ELF-1 (cell line): ENCODE measurements at places on chromosomes 5 and 9.

- DNase-seq: no peak
Measured at GRCh38 chr5:139675213-139675612, 27.1 kb downstream of the CXXC5 start.

DNA sequence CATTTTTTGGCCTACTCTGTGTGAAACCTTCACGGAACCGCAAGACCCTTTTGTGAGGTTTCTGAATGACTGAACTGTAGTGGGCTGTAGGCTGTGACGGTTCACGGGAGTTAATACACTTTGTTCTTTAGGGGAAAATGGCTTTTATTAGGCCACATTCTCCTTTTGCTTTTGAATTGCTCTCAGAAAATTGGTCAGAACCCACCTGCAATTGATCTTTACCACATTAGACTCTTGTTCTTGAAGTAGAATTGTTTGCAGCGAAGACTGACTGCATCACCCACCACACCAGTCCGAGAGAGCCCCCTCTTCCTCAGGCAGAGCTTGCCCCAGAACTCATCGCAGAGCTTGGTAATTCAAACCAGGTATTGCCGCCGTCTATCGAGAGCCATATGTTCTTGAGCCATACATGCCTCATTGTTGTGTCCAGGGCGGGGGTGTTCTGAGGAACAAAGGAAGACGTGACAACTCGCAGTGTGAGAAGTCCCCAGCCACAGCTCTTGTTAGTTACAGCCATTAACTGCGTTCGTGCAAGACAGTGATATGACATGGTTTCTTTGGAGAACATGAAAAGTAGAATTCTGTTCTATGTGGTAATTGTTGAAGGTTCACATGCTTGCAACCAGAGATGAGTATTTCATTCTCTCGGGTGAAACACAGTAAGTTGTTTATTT lies 166.4 kb upstream of the OTULINL start:
- no peak for DNase-seq

DNA sequence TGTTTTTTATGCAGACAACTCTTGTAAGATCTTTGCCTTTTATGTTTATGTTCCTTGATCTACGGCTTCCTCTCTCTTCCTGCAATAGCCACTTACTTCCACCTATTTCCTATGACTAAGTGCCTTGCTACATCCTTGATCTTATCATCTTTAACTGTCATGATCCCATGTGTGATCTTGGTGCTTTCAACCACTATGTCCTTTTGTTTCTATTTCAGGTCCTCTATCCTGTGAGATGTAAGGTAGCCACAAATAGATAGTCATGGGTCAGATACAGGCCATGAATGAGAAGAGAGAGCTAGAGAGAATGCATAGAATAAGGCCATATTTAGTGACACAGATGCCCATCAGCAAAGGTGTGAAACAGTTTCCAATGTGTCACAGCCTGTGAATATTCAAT lies 243.6 kb upstream of the HAPLN1 start:
- no peak for DNase-seq

DNA sequence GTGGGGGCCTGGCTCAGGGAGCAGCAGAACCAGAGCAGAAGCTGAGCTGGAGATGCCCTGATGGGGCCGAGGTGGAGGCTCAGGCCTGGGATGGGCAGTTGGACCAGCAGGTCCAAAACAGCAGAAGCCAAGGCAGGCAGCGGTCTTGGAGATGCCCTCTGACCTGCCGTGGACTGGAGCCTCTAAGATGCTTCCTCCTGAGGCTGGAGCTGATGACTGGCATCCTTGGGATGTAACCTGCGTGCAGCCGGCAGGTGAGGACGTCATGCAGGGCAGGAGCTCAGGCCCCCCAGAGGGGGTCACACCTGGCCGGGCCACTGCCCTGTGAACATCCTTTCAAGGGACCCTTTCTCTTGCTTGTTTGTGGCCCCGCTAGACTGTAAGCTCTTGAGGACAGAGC lies 162.0 kb downstream of the RGS3 start:
- no peak for DNase-seq

DNA sequence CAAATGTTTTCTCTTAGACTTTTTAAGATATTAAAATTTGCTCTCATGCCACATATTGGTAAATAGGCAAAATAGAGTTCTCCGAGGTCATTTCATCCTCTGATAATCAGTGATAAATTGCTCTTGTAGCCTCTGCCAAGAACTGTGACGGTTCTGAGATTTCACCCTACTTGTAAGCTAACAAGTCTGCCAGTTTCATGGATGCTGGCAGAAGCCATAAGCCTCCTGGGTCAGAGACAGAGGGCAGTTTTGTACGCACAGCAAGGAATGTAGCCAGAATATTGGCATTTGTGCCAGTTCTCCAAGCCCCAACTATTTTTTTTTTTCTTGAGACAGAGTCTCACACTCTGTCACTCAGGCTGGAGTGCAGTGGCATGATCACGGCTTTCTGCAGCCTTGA lies 945.0 kb upstream of the WWC1 start:
- no peak for DNase-seq

- DNase-seq: peak; percentile 36
Measured at GRCh38 chr9:133605856-133606707, 3.1 kb downstream of the FAM163B start.

- no peak for DNase-seq
Measured at GRCh38 chr9:19875291-19875920, 86.6 kb upstream of the SLC24A2 start.

DNA sequence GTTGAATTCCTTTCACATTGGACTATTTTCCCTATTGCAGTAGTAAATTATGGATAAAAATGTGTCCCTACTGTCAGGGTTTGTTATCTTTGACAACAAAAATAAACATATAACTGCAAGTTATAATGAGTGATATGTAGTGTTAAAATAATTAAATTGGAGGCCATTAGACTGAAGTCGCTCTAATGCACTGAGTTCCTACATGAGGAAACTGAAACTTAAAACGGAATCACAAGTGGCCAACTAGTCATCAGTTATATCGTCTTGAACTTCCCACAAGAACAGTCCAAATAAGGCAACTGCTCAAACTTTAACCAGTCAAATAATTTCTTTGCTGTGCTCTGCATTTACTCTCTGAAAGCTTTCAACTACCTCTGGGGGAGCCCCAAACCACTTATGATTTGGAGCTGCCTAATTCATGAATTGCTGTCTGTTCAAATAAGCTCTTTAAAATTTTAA lies 2.1 kb upstream of the IFT74 start:
- no peak for DNase-seq

DNA sequence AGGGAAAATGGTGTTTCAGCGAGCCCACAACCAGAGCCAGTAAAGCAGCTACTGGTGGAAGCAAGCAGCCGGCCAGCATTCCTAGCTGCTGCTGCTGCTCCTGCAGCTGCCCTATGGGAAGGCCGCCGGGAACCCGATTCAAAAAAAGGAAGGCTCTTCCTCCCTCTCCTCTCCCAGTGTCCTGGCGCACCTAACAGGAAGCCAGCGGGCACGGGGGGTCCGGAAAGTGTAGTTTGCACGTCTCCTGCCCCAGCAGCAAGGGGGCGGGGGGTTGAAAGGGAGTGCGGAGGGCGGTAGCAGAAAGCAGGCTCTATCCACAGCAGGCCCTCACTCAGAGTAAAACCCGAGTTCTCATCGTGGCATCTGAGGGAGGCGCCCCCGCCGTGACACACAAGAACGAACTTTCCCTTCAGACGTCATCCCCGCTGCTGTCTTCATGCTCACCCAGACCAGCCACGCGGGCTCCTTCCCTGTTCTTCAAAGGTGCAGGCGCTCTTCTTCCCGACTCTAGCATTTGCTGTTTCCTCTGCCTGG lies 16.5 kb downstream of the GRXCR2 start:
- peak; percentile 86 for DNase-seq

- DNase-seq: peak; percentile 11
Measured at GRCh38 chr9:115730396-115730795, 423.2 kb upstream of the PAPPA start.

DNA sequence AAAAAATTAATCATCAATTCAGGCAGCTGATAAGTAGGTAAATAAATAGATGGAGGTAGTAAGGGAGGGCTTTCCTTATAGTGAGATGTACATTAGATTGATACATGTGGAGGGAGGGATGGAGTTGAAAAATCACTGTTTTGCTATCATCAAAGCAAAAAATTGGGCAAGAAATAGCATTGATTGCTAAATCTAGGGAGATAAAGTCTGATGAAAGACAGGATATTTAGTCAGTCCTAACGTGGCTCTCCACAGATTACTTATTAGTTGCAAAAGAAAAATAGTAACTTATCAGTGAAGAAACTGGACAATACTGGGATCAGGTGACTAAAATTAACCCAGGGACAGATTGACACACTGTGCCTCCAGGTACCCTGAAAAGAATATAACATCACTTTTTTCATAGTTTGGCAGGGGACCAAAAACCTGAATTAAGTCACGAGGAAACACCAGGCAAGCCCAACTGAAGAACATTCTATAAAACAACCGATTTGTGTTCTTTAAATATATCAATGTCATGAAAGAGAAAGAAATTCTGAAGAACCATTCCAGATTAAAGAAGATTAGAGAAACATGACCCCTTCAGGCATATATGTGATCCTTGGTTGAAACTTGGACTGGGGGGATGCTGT lies 27.1 kb upstream of the GOLPH3 start:
- DNase-seq: no peak

DNA sequence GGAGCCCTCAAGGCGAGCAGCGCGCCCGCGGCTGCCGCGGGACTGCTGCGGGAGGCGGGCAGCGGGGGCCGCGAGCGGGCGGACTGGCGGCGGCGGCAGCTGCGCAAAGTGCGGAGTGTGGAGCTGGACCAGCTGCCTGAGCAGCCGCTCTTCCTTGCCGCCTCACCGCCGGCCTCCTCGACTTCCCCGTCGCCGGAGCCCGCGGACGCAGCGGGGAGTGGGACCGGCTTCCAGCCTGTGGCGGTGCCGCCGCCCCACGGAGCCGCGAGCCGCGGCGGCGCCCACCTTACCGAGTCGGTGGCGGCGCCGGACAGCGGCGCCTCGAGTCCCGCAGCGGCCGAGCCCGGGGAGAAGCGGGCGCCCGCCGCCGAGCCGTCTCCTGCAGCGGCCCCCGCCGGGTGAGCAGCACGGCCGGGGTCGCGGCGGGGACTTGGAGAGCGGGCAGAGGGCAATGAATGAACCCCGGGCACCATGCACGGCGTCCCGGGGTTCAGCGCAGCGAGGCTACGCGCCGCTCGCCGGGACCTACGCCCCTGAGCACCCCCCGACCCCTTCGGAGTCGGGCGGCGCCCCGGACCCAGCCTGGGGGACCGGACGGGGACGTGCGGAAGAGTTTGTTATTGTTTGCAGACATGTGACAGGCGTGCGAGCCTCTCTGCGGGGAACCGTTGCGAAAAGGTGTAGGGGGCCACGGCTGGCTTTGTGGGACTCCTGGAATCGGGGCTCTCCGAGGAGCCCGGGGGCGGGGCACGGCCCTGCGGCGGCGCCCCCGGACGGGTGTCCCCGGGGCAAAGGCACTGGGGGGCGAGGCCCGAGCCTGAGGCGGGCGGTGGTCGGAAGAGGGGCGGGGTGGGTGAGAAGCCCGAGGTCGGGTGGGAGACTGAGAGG lies 553 bp downstream of the MAP3K1 start:
- peak; percentile 51 for DNase-seq
